ENCODE measurements at places on chromosomes 2 and 18.

DNA sequence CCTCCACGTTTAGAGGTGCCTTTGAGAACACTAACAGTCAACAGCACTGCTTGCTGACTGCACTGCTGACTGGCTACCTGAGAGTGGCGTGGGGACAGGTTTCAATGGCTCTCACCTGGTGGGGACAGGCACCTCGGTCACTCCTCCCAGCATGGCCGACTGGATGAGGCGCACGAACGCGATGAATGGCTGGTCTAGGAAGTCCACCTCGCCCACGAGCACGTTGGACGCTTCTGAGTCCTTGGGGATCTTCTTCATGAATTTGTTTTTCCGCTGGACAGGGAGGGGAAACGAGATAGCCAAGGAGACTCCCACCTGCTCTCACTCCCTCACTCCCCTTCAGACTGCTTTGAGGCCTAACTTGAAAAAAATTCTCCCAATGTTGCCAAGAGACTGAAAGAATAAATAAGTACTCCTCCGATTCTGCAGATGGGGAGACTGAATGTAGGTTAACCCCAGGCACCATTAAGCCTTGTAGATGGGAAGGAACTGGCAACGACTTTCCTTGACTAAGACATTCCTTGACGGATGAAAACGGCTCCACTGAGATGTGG, 57.3 kb downstream of the MTHFD2 start:
- no peak for DNase-seq

- DNase-seq = no peak
These were observed 5.3 kb upstream of the POMC start for GRCh38 chr2:25173719-25174118.

GRCh38 chr2:234497594-234498235, 834 bp upstream of the ARL4C start:
- DNase-seq = no peak

DNA sequence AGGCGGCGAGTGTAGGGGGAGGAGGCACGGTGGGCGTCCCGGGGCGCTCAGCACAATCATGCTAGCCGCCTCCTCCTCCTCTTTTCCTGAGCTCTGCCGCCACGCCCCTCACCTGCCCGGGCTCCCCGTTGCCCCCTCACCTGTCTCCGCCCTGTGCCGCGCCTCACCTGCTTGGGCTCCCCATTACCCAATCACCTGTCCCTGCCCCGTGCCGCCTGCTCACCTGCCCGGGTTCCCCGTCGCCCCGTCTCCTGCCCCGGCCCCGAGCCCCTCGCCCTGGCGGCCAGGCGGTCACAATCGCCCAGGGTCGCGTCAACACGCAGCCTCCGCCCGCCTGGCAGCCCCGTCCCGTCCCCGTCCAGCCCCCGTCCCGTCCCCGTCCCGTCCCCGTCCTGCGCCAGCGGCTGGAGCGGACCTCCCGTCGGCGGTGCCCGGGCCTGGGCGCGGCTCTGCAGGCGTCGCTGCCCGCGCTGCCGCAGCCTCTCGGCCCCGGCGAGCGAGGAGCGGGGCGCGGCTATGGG, at the start of gene DCDC2C:
Gene DCDC2C, plus strand, starts transcription at position 340 of the 521 bp plus-strand sequence. Its CDS starts 177 bp downstream, at position 517.
- DNase-seq = no peak

GRCh38 chr18:35491700-35492077, 6.1 kb downstream of the INO80C start:
- no peak for DNase-seq

DNA sequence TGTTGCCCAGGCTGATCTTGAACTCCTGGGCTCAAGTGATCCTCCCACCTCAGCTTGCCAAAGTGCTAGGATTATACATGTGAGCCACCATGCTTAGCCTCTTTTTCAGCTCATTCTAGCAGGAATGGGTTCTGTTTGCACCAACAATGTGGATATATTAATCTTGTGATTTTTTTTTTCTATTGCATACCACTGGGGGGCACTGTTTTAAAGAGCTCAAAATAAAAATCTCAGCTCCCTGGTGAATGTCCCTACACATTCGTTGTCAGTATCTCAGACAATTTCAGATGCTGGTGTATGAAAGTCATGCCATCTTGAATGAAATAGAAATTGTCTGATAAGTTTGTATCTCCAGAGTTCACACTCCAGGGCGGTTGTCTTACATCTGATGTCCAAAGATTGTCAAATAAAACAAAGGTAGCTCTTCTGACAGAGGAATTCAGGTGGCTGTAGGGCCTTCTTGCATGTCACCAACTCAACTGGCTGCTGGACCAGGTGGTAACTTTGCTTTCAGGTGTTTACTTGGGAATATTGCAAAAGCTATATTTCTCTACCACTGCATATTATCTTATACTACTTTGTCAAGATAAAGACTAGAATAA, 3.1 kb upstream of the MATN3 start:
- peak; percentile 44 for DNase-seq

GRCh38 chr2:30548386-30548785, 101.3 kb downstream of the LCLAT1 start:
- no peak for DNase-seq

- DNase-seq = no peak
These were observed 207.6 kb downstream of the MGAT5 start for GRCh38 chr2:134461511-134461910.

DNA sequence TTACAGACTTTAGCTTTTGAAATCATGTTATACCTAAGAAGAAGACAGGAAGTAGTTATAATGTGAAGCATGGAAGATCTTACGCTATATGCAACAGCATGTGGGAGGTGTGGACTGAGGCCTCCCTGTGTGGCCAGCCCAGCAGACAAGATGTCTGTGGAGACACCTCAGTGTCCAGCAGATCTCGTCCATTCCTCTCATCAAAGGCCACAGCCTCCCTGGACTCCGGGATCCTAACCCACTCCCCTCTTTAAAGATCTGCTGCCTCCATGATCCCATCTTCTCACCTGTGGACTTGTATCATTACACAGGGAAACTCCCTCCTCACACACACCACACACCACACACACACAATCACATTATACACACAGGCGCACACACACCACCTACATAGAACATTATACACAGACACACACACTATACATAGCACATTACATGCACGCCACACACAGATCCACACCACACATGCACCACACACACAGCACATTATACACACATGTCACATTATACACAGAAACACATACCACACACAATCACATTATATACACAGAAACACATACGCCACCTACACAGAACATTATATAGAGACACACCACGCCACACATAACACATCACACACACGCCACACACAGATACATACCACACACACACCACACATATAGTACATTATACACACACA, 89.5 kb downstream of the PXDN start:
- no peak for DNase-seq

DNA sequence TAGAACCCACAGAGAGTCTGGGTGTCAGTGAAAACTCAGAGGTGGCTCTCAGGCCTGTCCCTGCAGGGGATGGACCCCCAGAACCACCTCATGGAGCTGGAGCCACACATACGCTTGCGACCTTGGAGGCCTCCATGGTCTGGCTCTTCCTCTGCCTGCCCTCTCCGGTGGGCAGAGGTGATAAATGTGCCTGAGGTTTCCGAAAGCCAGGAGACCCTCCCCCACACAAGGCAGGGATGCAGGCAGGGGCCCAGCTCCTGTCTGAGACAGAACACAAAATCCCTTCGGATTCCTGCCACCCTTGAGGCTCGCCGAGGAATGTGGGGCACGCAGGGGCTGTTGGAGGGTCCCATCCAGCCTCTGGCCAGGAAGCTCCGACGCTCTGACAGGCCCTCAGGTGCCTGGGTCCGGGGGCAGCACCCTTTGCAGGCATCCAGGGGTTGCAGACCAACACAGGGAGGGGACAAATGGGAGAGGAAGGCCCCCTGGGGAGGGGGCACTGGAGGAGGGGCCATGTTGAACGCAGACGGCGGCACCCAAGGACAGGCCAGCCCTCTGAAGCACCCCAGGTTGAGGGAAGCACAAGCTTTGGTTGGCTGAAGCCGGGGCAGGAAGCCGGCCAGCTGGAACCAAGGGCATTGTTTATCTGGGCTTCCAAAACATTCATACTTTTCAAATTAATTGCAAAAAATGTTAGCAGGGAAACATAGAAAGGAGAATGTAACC, 4.1 kb upstream of the SNED1 start:
- DNase-seq = no peak

DNA sequence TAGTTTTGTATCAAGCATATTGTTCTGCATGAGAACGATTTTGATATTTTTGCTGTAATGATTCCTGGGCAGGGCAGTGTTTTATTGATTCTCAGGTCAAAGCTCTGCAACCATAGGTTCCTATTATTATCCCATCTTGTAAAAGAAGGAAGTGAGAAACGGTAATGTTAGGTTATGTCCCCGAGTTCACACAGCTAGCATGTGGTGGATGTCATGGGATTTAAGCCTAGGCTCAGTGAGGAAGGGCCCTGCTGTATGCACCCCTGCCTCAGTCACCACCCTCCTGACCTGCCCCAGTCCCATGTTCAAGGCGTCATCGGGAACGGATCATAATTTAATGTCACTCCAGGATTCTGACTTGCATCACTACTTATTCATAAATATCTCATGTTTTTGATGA, 10.7 kb downstream of the ACP1 start:
- DNase-seq = no peak

DNA sequence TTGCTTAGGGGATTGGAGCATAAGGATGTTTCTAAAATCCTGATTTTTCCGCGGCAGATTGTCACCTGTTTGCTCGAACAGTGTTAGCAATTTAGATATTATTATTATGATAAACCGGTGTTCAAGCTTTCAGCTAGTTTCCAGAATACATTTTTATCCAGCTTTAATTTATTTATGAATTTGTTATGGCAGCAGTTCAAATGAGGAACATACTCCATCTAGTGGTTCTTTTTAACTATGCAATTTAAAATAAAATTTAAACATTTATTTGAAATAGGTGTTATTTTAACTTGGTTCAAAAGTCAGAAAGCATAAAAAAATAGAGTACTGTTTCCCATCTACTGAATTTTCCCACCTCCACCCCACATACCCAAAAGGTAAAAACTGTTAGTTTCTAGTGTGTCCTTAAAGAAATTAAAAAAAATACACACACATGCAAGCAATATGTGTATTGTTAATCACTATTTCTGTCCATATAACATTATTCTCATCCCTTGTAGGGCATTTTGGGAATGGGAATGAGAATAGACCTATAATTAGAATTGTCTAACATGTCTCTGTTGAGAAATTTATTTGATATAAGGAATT, 23.2 kb downstream of the ACOXL start:
- DNase-seq = no peak

- peak; percentile 91 for DNase-seq
These were observed 34.4 kb downstream of the PLEKHA3 start for GRCh38 chr2:178514664-178515063.

DNA sequence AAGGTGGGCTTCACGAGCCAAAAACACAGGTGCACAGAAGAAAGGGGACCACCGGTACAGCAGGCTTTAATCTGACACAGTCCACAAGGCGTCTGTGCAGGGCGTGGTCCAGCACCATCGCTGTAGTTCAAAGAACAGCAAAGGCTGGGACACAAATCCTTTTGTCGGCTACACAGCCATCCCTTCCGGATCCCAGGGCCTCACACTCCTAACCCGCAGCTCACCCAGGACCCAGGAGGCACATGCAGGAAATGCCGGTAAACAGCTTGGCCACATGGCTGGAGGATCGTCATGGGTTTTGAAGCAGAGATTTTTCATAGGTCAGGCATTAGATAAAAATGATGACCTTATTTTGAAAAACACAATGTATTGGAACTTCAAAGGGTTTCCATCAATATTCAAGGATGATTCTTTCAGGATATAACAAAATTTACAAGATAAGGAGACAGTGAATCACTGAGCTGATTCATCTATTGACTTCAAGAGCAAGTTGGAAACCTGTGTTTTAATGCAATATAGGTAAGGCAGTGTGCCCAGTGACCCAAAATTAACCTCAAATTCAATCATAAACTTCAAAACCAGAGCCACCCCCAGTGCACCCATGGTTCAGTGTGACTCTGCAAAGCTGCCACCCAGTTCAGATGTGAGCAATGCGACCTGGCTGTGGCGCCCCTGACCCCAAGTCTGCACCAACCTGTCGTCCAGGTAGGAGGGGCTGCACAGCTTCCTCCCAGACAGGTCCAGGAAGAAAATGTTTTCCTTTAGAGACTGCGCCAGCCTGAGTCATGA, 74.4 kb downstream of the TMEM18 start:
- no peak for DNase-seq
